ENCODE measurements at places on chromosomes 7 and 10. TPM values are rescaled to one million over a fixed set of nuclear protein-coding genes. Genes with fewer than 3 reads are reported as not detected.
A peak's percentile ranks its signal among the peaks of the same experiment; 100 is the strongest.

DNA sequence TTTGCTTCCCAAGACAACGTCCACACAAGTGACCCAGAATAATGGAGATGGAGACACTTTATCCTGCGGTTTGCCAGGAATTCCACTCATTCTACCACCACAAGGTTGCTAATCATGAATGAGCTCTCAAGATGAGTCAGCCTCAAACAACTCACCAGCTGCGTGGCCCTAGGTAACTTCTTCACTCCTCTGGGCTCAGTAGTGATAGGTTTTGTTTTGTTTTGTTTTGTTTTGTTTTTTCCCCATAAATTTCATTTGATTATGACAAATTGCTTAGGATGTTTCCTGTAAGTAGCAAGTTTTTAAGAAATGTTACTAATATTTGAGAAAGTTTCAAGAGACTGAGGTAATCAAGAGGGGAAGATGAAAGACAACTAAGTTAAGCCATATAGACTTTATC is 286.8 kb downstream of the PARD3 start:
- peak; percentile 41 for DNase-seq

Gene CC2D2B
- polyA plus RNA-seq = not detected

Gene HOXA5
- 3.6 TPM for polyA plus RNA-seq

DNA sequence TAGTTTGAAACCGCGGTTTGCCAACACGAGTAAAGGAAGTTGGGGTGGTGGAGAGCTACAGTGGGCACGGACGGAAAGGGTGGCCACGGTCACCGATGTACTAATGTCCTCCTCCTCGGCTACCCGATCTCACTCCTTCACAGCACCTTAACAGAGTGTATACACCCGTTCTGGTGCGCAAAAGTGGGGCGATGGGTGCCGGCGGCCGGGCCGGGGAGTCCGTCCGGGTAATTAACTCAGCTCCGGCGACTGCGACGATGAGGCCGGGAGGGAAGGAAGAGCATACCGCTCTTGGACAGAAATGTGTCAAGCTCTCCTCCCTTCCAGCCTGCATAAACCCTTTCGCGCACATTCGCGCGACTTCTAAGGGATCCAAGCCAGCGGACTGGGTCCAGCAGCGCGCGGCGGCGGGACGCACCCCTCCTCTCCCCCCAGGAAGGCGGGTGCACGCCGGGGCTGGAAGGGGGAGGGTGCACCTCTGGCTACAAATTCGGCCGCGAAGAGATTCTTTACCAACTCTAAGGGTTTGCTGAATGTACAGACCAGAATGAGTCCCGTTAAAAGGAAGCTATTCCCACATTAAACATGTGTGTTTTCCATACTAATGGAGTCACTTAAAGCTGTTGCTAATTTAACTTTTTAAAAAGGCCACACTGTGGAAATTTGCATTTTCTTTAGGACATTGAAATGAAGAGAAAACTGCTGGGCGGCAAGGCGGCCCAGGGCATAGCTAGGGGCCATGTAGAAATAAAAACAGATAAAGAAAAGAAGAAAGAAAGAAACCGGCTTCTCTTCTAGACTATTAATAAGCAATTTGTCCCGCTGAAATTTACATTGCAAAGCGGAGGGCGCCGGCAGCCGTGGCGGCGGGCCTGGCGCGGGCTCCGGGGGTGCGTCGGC is 6.6 kb upstream of the EBF3 start:
- DNase-seq = no peak

Gene PON3
- polyA plus RNA-seq = 37.8 TPM

Gene HHEX
- 44.5 TPM for polyA plus RNA-seq

Gene SPDYE8
- not detected for polyA plus RNA-seq

Gene GCK
- polyA plus RNA-seq = not detected

DNA sequence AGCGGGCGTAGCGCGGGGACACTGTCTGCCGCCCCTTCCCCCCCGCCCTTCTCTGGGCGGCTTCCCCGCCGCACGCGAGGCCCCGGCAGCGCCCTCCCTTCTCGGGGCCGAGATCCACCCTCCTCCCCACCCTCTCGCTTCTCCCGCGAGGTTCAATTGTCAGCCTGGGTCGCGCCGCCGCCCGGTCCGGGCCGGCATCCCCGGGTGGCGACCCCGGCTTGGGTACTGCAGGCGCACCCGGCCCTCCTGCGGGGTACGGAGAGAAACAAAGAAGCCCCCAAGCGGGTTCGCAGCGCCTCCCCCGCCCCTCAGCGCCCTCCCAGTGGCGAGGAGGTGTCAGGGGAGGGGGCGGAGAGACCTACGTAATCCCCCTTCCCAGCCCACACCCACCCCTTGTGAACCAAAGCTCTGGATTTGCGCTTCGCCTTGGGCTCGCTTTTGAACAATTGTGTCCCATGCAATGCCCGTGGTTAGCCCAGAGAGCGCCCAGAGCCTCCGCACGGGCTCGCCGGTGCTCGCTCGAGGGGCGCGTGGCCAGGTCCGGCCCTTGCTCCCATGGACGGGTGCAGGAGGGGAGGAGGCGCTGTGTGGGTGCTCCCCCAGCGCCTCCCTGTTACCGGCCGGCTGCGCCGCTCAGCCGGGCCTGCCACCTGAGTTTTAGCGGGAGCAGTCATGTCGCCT is 634 bp downstream of the HECW1 start:
- DNase-seq = no peak

DNA sequence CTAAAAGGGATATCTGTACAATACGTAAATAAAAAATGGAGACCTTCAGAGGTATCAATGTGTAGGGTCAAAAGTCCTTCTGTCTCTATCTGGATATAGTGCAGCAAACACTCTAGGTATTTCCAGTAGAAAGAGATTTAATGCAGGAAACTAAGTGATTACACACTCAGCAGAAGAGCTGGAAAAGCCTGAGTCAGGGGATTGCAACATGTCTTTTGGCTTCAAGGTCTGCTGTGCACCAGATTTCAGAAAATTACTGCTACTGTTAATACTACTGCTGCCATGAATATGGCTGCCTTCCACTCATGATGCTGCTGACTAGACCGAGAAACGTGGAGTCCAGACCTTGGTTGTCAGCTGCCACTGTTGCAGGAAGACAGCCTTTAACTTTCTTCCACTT is 94.9 kb upstream of the DLX6 start:
- peak; percentile 8 for DNase-seq

Gene WNT16
- not detected for polyA plus RNA-seq

- DNase-seq = no peak
These were observed 345.9 kb upstream of the SMIM30 start for GRCh38 chr7:113464096-113464855.

GRCh38 chr10:50622706-50623662 is 772 bp downstream of the SGMS1 start:
- DNase-seq = no peak

GRCh38 chr10:80878330-80878729 is 340.6 kb downstream of the SH2D4B start:
- no peak for DNase-seq

- no peak for DNase-seq
These were observed 2.8 kb downstream of the LIPM start for GRCh38 chr10:88805361-88805760.

DNA sequence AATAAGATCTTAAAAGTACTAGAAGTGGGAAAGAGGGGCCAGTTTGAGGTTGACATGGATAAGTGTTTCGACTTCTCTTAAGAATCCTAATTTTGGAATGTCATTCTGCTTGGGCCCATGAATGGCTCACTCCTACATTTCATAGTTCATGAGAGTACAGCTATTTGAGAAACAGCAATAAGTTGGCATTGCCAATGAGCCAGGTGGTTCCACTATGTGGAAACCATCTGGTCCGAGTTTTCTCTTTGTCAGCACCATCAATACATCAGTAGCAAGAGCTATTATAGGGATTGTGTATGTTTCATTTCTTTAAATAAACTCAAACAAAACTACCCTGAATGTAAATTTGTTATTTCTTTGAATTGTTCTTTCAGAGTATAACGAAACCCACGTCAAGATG is 78.1 kb upstream of the NEBL start:
- DNase-seq = no peak

Gene WEE2
- polyA plus RNA-seq = not detected

Gene SLC18A3
- polyA plus RNA-seq = not detected

Gene CYP26C1
- not detected for polyA plus RNA-seq

DNA sequence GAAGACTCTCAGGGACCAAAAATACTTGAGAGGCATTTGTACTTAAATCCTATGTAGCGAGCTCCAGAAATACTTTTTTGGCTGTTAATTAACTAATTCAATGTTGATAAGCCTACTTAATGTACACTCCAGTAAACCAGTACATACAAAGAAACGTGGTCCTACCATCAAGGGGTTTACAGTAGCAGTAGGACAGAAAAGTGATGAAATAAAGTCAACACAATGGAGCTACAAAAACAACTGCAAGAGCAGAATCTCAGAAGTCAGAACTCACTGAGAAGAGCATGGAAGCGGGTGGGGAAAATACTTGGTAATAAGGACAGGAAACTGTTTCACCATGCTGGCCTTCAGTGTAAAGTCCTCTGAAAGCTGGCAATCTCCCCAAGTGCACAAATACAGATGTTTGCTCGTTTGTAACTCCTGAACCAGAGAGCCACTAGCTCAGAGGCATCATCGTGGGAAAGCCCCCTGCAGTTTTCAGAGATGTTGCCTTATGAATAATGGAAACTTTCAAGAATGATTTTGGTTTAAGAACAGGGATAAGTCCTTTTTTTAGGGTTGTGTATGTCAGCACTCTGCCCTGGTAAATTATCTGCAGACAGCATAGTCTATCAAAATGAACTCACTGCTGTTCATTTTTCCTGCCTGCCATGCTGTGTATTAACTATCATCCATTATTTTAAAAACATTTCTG is 233.2 kb downstream of the SORCS1 start:
- peak; percentile 48 for DNase-seq

Gene CAV2
- polyA plus RNA-seq = 0.42 TPM

DNA sequence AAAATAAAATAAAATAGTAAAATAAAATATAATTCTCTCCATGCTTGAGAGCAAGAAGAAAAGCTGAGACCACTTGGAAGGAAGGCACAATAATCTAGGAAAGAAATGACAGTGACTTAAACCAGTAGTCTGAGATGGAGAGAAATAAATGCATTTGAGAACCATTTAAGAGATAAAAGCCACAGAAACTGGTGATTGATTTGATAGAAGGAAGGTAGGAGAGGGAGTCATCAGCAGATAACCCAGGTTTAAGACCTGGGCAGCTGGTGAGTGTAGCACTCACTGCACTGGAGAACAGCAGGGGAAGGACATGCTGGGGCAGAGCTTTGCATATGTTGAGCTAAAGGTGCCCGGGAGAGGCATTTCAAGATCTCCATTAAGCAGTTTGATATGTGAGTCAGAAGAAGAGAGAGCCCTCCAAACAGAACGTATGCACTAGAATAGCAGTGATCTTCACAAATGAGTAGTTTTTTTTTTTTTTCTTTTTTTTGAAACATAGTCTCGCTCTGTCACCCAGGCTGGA is 268.0 kb downstream of the DYNC1I1 start:
- no peak for DNase-seq

Gene CLIP2
- 9.2 TPM for polyA plus RNA-seq
